ENCODE measurements at places on chromosomes 1 and 21.
A peak's percentile ranks its signal among the peaks of the same experiment; 100 is the strongest.

DNA sequence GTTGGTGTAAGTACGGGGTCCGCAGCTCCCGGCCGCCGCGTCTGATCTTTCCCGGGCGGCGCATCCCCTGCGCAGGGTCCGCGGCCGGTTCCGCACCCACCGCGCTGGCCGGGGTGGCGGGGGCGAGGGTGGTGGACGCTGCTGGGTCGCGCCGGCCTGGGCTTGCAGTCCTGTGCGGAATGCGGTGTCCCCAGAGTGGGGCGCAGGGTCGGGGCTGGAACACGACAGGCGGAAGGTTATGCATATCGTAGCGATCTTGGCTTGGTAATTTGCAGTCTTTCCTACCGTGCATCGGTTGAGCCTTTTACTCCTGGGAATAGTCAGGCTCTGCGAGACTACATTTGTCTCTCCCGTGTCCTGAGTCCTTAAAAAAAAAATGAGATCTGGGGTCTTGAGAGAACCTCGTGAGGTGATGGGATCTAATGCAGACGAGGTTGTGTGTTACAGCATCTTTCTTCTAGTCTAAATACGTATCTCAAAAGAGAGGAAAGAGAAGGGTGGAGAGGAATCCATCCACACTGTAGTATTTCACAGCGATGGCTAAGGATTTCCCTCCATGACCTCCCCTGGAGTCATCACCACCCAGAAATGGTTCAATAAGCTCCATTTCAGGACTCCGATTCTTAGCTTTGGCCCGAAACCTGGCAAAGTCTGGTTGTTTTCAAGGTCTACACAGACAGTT is 572 bp downstream of the ATP1B1 start:
- DNase-seq = no peak

- no peak for DNase-seq
These were observed 10.8 kb downstream of the LRRC8D start for GRCh38 chr1:89831462-89832120.

DNA sequence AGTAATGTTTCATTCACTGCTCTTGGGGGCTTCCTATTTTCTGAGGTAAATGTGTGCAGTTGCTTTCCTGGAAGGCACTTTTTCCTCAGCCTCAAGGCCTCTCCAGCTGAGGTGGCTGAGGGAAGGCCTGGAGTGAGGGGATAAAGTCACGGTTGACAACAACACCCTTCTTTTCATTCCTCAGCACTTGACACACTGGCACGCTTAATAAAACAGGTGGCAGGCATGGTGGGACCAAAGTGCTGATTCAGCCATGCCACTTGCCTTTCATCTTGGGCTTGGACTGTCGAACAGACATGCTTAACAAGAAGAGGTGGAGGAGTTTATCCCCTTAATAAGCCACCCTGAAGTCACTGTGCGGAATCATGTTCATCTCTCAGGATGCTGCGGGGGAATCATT is 23.6 kb upstream of the GRHL3 start:
- no peak for DNase-seq

GRCh38 chr1:85058311-85058710 is 10.0 kb upstream of the MCOLN3 start:
- no peak for DNase-seq

DNA sequence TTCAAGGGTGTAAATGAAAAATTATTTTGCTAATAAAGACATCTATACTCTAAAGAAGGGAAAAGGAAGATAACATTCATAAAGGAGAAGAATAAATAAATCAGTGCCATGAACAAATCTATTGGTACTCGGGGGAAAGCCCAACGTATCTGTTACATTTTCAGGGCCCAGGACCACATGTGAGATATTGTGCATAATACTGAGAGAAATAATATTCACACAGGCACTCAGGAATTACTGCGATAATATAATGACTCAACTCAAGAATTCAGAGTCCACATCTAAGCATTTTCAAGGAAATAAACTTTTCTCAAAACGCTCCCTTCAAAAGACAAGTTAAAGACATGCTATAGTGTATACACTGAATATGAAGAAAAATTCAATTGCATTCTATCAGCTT is 108.8 kb downstream of the SMYD2 start:
- no peak for DNase-seq

GRCh38 chr21:35989138-35989735 is 71.1 kb downstream of the SETD4 start:
- no peak for DNase-seq

GRCh38 chr21:36508948-36509347 is 29.0 kb upstream of the CLDN14 start:
- no peak for DNase-seq

DNA sequence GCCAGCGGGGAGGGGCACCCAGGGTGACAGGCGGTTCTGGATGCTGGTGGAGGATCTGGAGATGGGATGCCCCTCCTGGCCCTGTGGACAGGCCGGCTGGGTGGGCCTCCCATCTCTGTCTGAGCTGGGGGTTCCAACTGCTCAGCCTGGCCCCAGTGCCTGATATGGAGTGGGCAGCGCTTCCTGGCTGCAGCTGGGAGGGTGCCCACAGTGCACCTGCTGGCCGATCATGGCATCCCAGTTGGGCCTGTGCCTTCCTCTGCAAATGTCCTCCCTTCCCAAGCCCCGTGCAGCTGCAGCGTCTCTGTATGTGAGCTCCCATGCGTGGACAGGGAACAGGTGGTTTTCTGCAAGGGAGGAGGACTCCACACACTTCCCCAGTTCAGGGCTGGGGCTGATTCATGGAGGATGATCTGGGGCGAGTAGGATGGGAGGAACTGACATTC is 2.1 kb downstream of the PFKL start:
- DNase-seq = no peak

- DNase-seq = no peak
These were observed 37.6 kb upstream of the BTG3 start for GRCh38 chr21:17650292-17650691.

- no peak for DNase-seq
These were observed 240.3 kb downstream of the PLPP3 start for GRCh38 chr1:56339093-56339492.

DNA sequence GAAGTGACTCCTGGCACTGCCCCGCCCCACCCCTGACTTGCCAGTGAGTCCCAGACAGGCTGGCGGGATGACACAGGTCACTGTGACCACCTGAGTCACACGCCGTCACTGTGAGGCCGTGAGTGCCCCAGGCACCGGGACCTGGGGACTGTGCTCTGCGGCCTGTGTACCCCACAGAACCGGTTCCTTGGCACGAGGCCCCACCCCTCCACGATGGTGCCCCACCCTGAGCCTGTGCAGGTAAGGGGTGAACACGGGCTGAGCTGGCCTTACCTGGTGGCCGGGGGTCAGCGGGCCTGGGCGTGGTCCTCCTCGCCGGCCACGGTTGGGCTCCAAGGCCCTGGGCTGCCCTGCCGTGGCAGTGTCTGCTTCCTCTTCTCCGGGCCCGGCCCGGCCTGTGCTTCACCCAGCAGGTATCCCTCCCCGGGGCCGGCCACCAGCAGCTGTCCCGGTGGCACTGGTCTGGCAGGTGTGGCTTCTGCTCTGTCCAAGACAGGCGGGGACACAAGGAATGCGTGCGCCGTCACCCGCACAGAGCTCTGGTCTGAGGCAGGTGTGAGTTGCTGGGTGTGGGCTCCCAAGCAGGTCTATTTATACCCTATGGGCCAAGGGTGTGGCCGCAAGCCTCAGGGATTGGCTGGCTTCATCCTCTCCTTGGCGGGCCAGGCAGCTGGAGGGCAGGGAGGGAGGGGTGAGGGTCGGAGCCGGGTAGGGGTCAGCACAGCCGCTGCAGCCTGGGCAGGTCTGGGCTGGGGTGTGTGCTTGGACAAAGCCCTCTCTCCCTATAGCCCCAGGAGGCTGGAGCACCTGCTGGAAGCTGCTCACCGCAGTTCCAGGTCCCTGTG is at the start of gene RNF223:
TSS of gene RNF223 (minus strand) at position 564 of the 845 bp plus-strand sequence. CDS start 1,740 bp downstream, outside the sequence.
- DNase-seq = peak; percentile 89

GRCh38 chr1:201990427-201990826 is 8.0 kb downstream of the RNPEP start:
- DNase-seq = no peak
